Neuronal stem cell (in vitro differentiated cells): ENCODE measurements at places on chromosomes 5 and 9.
A peak's percentile ranks its signal among the peaks of the same experiment; 100 is the strongest.

GRCh38 chr9:32596936-32597335 is 24.0 kb upstream of the NDUFB6 start:
- no peaks in the 10 kb centered on the region for H3K27me3 ChIP-seq
- no peaks in the 10 kb centered on the region for H3K4me1 ChIP-seq
- H3K4me3 ChIP-seq: no peak overlapping the region
- no peaks in the 10 kb centered on the region for H3K36me3 ChIP-seq
- DNase-seq: no peak
- H3K27ac ChIP-seq: no peak overlapping the region

DNA sequence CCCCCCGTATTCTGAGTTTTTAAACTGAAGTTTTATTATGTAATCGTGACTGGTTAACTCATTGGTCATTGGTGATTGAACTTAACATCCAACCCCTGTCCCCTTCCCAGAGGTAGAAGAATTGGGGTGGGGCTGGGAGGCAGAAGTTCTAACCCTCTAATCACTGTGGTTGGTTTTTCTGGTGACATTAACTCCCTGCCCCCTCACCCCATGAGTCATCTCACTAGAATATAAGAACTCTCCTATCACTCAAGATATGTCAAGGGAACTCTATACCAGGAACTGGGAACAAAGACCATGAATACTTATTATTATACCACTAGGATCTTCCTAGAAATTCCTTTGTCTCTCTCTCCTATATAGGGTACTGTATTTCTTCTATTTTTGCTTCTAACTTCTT is 52.3 kb upstream of the CAVIN4 start:
- DNase-seq: no peak
- no peak overlapping the region for H3K4me3 ChIP-seq
- H3K27me3 ChIP-seq: no peaks in the 10 kb centered on the region
- no peak overlapping the region for H3K27ac ChIP-seq
- no peaks in the 10 kb centered on the region for H3K4me1 ChIP-seq
- peaks cover 69% of the 10 kb centered on the region for H3K36me3 ChIP-seq

- no peak overlapping the region for H3K27ac ChIP-seq
- no peaks in the 10 kb centered on the region for H3K36me3 ChIP-seq
- H3K4me1 ChIP-seq: no peaks in the 10 kb centered on the region
- no peak overlapping the region for H3K4me3 ChIP-seq
Measured at GRCh38 chr9:98530806-98531386, 177.8 kb downstream of the GABBR2 start.

- no peak overlapping the region for H3K27ac ChIP-seq
- H3K4me3 ChIP-seq: peak overlapping the region; percentile 73
- peaks cover 6% of the 10 kb centered on the region for H3K27me3 ChIP-seq
- H3K4me1 ChIP-seq: peaks cover 11% of the 10 kb centered on the region
- peaks cover 6% of the 10 kb centered on the region for H3K36me3 ChIP-seq
Measured at GRCh38 chr9:134163371-134164196, 780 bp downstream of the RNU6ATAC start.

DNA sequence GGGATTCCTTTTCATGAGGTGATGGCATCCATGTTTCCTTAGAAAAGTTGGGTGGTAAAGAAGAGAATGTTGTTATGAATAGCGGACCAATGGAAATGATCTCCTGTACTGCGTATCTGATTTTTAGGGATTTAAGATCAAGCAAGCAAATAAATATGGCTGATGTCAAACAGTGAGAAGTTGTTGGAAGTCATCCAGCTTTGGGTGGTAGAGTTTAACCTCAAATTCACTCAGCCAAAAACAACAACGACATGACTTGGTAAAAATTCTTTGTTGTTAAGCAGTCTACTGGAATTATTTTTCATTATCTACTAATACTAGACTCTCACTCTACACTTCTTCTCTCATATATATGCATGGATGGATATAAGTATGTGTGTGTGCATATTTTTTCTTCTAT is 426.5 kb downstream of the CTNND2 start:
- H3K4me3 ChIP-seq: no peak overlapping the region
- H3K36me3 ChIP-seq: no peaks in the 10 kb centered on the region
- H3K27me3 ChIP-seq: no peaks in the 10 kb centered on the region

DNA sequence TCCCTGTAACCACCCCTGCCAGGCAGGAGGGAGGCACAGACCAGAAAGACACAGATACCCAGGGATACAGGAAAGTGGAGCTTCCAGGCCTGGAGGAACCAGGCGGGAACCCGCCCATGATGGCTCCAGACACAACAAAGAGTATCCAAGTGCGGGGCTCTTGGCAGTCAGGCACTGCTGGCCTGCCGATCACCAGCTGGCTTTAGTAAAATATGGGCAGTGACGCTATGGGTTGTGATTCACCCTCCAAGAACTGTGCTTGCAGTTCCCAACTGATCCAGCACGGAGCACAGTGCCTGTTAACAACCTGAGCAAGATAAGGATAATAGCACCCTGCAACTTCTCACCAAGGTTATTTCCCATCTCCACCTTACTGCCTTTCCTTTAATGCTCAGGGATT is 463.3 kb downstream of the IRX1 start:
- H3K4me1 ChIP-seq: no peaks in the 10 kb centered on the region
- no peaks in the 10 kb centered on the region for H3K36me3 ChIP-seq
- no peak overlapping the region for H3K4me3 ChIP-seq

GRCh38 chr9:125732562-125732961 is 14.6 kb upstream of the PBX3 start:
- H3K36me3 ChIP-seq: no peaks in the 10 kb centered on the region
- H3K27me3 ChIP-seq: no peaks in the 10 kb centered on the region
- no peaks in the 10 kb centered on the region for H3K4me1 ChIP-seq
- DNase-seq: no peak

DNA sequence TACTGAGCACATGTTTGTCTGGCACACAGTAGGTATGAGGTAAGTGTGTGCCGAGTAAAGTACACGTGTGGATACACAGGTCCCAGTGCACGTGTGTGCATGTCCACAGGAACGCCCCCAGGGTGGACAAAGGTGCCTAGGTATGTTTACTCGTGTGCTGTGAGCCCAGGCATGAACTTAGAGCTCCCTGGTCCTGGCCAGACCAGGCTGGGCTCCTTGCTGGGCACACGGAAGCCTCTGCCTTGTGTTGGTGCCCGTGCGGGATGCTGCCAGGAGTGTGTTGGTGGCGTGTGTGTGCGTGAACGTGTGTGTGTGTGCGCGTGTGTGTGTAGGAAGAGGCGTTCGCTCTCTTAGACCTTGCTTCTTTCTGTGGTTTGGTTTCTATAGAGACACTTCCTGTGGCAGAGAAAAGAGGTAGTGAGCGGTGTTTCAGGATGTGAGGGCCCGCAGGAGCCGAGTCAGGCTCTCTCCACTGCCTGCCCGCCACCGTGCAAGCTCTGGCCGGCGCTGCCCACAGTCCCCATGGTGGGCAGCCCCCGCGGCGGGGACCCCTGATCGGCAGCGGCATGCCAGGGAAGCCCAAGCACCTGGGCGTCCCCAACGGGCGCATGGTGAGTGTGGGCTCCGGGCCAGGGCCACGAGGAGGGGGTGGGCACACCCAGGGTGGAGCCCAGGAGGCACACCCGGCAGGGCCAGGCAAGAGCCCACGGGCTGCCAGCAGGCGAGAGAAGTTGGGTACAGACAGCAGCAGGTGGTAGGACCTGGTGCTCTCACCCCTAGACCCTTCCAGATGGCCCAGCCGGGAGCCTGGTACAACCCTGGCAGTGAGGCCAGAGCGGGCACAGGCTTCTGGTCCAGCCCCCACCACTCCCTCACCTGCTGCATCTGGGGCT is at the start of gene RGS14:
RGS14 (plus strand) TSS at position 466 of the 893 bp plus-strand sequence; CDS start at position 567, 101 bp downstream.
- no peak within 1 kb of the TSS for H3K27ac ChIP-seq
- DNase-seq: no peak
- peaks cover 5% of the 10 kb centered on the region for H3K4me1 ChIP-seq
- no peaks in the 10 kb centered on the region for H3K27me3 ChIP-seq
- no peak within 1 kb of the TSS for H3K4me3 ChIP-seq

GRCh38 chr5:157744051-157745011 is 819 bp downstream of the LSM11 start:
- no peaks in the 10 kb centered on the region for H3K27me3 ChIP-seq
- H3K27ac ChIP-seq: no peak overlapping the region
- peak overlapping the region; percentile 63 for H3K4me3 ChIP-seq
- peaks cover 14% of the 10 kb centered on the region for H3K4me1 ChIP-seq
- H3K36me3 ChIP-seq: peaks cover 3% of the 10 kb centered on the region

DNA sequence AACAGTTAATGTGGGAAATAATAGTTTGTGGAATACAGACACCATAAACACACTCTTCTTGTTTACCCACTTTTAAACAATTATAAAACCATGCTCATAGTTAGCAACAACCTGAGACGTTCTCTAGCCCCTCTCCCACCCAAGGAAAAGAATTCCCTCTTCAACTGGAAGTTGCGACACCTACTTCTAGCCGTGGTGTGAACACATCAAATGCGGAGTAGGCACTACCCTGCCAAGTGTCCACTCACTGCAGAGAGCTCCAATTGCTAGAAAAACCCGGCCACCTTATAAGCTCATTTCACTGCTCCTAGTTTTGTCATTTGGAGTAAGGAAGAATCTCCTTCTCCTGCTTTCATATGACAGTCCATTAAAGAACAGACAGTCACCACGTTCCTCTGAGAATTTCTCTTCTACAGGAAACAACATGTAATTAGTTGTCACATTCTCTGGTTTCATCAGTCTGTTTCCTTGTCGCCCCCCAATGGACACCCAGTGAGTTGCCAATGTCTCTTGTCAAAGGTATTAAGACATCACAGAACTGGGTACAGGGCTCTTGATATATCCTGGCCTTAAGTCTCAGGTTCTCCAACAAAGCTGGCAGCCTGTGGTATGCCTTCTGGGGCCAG is 47.3 kb downstream of the PRLR start:
- H3K36me3 ChIP-seq: no peaks in the 10 kb centered on the region
- H3K27me3 ChIP-seq: no peaks in the 10 kb centered on the region
- DNase-seq: peak; percentile 14
- H3K27ac ChIP-seq: no peak overlapping the region

GRCh38 chr5:80215523-80215922 is 40.3 kb downstream of the SERINC5 start:
- no peak for DNase-seq
- no peaks in the 10 kb centered on the region for H3K36me3 ChIP-seq
- H3K27me3 ChIP-seq: peaks cover 4% of the 10 kb centered on the region
- no peak overlapping the region for H3K4me3 ChIP-seq

DNA sequence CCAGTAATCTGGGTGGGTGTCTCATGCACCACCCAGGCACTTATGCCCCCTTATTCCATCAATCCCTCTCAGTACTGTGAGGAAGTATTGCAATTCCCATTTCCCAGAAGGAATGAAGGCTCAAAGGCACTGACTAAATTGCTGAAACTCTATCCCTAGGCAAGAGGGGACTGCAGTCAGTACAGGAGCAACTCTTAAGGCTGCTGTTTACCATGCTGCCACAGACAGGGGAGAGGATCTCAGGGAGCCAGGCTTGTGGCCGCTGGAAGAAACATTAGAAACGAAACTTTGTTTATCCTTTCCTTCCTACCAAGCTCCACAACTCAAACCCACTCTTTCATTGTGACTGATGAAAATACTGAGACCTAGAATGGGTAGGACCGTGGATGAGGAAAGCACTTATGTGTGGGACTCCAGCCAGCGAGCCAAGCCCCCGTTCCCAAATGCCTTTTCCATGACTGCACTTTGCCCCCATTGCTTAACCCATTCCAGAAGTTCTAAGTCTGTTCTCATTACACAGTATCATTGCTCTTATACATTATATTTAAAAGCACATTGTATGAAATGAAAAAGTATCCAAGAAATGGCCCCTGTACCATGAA is 54.3 kb downstream of the TLE1 start:
- no peak overlapping the region for H3K4me3 ChIP-seq
- H3K4me1 ChIP-seq: peaks cover 21% of the 10 kb centered on the region
- H3K27ac ChIP-seq: peak overlapping the region; percentile 20
- H3K27me3 ChIP-seq: no peaks in the 10 kb centered on the region

GRCh38 chr9:4793459-4794395 is 983 bp downstream of the RCL1 start:
- no peak for DNase-seq
- no peaks in the 10 kb centered on the region for H3K36me3 ChIP-seq
- H3K27me3 ChIP-seq: no peaks in the 10 kb centered on the region
- no peaks in the 10 kb centered on the region for H3K4me1 ChIP-seq
- no peak overlapping the region for H3K27ac ChIP-seq

DNA sequence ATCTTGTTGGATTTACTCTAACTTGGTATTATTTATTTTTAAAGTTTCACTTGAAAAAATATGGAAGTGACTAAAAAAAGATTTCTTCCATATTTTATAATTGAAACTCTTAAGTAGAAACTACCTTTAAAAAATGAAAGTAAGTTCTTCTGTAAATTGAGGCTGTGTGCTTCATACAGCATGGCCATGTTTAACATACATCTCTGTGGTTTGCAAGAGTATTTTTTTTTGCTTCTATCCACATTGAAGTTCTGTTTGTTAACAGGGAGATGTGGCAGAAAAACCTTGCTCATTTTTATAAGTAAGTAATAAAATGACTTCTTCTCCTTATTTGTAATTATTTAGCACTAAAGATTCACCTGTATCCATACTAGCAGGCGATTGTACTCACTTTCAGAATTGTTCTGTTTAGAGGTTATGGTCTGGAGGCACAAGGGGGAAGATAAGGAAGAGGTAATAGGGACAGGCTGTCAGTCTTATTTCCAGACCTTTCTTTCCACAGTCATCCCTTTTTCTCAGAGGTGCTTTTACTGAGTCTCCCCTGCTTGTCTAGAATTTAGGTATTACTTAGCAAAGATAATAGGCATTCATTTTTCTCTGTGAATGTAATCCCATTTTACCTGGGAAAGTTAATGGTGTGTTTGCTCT is 16.0 kb downstream of the FYB1 start:
- no peaks in the 10 kb centered on the region for H3K4me1 ChIP-seq
- H3K27me3 ChIP-seq: no peaks in the 10 kb centered on the region
- no peak for DNase-seq

DNA sequence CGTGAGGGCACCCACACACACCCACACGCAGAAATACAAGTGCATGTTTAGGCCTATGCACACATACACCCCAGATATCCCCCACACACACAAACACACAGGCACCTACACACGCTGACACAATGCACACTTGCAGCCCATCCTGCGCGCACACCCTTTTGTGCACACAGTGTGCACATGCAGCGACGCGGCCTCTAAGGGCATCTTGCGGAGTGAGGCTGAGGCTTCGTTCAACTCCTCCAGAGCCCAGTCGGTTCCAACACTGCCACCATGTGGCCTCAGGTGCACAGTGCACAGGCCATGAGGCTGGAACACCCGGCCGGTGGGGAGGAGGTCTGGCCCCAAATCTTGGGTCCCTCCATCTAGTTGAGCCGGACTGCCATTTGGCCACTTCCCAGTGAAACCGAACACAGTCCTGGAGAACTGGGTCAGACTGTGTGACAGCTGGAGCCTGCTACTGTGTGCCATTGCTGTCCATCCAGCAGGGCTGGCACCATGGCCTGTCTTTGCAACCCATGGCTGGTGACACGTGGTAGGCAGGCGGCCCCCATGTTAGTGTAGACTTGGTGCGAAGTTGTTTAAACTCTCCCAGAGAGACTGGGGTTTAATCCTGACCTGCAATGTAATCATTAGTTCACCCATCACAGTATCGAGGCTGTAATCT is 97.7 kb upstream of the MVB12B start:
- DNase-seq: peak; percentile 66
- no peak overlapping the region for H3K27ac ChIP-seq
- H3K36me3 ChIP-seq: no peaks in the 10 kb centered on the region
- peaks cover 4% of the 10 kb centered on the region for H3K4me1 ChIP-seq
- H3K27me3 ChIP-seq: peaks cover 5% of the 10 kb centered on the region
